ENCODE measurements at places on chromosomes 13 and 19.

DNA sequence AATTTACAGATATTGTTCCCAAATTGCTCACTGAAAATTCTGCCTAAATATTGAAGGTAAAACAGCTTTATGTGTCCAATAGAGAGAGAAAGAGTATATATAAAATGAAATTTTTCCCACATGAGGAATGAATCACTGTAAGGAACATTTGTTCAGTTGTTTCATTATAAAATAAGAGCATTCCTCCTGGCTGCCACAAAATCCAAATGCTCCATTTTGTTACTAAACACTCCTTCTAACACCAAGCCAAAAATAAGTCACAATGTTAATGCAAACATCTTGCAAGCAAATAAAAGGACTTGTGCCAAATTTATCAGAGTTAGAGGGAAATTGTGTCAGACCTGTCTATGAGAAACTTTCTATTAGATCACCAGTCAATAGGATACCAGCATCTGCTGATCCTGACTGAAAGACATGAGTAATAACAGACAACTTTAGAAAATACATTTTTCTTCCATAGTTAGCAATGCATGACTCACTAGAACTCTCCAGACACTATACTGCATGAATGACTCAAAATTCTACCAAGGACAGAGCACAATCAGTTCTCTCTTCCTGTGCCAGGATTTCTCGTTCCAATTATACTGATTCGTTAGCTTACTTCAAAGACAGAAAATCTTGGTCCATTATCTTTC, 83.5 kb upstream of the FNDC3A start:
- DNase-seq: no peak

DNA sequence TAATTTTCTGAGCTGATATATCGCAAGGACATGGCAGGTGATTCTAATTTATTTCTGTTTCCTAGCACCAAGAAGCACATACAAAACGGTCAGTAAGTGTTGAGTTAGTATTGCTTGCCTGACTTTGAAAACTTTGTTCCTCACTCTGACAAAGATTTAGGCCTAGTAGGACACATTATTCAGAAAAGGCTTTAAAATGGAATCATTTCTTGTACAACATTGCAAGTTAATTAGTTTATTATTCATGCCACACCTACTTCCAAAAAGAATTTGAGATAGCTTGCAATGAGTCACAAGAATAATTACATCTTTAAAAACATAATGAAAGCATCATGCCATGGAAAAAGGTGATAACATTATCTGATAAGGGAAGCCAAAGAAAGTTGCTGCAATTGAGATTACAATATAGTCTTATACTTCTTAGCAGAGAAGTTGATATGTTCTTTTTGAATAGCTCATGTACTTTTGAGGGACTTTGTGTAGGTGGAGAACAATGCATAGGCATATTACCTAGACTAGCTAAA, 474.2 kb downstream of the KLF5 start:
- DNase-seq: no peak

DNA sequence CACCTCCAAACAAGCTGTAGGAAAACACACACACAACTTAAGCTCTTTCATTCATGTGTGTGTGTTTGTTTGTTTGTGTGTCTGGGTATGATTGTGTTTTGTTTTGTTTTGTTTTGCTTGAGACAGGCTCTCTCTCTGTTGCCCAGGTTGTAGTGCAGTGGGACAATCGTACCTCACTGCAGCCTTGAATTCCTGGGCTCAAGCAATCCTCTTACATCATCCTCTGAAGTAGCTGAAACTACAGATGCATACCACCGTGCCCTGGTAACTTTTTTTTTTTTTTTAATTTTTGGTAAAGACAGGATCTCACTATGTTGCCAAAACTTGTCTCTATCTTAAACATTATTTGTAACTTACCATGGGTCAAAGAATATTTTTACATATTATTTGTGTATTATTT, 431.7 kb downstream of the SLITRK1 start:
- DNase-seq: no peak

DNA sequence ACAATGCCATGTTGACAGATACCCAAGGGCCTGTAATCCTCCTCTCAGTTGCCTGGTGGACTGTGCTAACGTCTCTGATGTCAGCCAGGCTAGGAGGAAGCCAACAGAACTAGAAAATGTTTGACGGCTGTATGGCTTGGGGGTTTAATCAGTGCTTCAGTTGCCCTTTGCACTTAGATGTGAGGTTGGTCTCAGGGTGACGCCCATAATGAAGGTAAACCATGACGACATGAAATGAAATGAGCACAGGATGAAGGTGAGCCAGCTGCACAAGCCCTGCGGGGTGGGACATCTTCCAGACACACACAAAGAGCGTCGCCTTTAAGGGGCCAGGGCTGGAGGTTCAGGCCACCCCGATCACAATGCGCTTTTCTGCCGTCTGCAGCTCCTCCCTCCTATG, 127.2 kb downstream of the CRYL1 start:
- no peak for DNase-seq

DNA sequence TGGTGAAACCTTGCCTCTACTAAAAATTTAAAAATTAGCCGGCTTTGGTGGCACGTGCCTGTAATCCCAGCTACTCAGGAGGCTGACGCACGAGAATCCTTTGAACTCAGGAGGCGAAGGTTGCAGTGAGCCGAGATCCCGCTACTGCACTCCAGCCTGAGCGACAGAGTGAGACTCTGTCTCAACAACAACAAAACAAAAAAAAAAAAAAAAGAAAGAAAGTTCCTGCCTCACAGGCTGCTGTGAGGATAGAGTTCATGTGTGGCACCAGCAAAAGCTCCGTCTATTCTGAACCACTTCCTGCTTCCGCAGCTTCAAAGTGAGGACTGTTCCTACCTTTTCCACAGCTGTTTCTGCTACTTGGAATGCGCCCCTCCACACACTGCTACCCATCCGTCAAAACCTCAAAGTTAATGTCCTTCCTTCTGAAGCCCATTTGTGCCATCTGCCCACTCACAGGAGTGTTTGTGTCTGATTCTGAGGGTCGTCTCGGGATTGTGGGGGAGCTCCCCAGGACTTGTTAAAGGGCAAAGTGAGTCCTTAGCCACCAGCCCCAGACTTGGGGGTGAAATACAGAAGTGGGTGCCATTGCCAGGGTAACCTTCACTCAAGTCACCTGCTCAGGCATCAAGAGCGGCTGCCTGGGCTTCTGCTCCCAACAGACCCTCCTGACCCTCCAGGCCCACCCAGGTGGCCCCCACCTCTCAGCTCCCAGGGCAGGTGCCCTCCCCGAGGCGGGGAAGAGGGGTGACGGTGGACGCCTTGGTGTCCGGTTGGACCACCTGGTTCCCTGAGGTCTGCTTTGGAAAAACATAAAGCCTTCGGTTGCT, 2.9 kb downstream of the MFSD12 start:
- no peak for DNase-seq
